ENCODE measurements at places on chromosomes 3 and 15. TPM values are rescaled to one million over a fixed set of nuclear protein-coding genes. Genes with fewer than 3 reads are reported as not detected.

Gene STAC
- total RNA-seq, result 16.6 TPM

Gene CHRNA7
- total RNA-seq, result 7.7 TPM

DNA sequence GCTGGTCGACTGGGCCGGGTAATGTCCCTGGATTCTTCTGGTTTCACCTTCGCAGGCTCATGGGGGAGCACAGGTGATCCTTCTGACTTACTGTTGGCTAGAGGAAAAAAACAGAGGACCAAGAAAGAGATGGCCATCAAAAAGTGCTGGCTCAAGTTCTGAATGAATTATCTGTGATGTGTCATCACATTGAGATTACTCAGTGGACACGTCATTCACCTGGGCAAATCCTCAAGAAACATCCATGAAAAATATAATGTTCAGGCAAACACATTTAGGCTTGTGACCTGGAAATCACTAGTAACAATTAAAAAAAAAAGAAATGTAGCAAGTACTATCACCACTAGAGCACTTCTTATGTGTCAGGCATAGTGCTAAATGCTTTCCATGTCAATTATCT, 81.5 kb upstream of the SLC2A2 start:
- no peak for DNase-seq
- H3K36me3 ChIP-seq, result peaks cover 13% of the 10 kb centered on the region
- no peak overlapping the region for H3K4me3 ChIP-seq
- H3K27me3 ChIP-seq, result no peaks in the 10 kb centered on the region

DNA sequence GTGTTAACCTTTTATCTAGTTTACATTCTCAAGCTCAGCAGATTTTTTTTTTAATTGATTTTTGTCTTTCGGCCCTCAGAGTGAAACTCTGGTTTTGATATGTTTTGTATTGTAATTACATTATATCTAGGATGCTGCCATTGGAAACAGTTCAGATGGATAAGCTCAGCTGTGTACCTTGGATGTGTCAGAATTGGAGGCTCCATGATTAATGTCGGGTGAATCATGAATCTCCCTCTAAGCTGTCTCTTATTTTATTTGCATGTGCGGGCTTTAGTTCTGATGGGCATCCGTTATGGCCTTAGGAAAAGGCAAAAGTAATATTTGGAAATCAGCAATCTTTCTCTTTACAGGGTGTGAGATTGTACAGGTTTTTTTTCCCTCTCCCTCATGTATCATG, 4.2 kb downstream of the PTPRG start:
- no peak overlapping the region for H3K27ac ChIP-seq
- H3K4me3 ChIP-seq, result no peak overlapping the region
- H3K27me3 ChIP-seq, result no peaks in the 10 kb centered on the region
- DNase-seq, result no peak

DNA sequence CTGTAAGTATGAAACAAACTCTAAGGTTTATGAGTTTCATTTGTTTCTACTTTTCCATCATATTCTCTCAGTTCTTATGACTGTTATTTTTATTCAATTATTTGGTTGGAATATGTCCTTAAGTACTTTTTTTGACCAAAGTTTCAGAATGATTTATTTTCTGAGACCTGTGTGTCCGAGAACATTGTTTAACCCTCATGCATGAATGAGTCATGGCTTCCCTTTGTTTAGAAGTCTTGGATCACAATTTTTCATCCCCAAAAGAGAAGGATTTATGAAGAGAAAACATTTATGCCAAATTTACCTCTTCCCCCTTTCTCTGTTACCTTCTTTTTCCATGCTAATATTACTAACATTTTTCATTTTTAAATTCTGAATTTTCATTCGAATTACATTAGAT, 518.0 kb upstream of the NR2F2 start:
- no peak overlapping the region for H3K27ac ChIP-seq
- H3K36me3 ChIP-seq, result no peaks in the 10 kb centered on the region
- no peaks in the 10 kb centered on the region for H3K4me1 ChIP-seq
- H3K27me3 ChIP-seq, result no peaks in the 10 kb centered on the region
- peak; percentile 24 for DNase-seq

- H3K27ac ChIP-seq, result no peak overlapping the region
- H3K4me3 ChIP-seq, result no peak overlapping the region
- peak; percentile 64 for DNase-seq
- peaks cover 20% of the 10 kb centered on the region for H3K4me1 ChIP-seq
- no peaks in the 10 kb centered on the region for H3K27me3 ChIP-seq
These were observed 751.0 kb downstream of the VGLL3 start for GRCh38 chr3:86239946-86240345.

Gene MAGEL2
- 7.6 TPM for total RNA-seq

GRCh38 chr3:33428734-33429133, 11.5 kb downstream of the UBP1 start:
- no peaks in the 10 kb centered on the region for H3K27me3 ChIP-seq
- H3K4me3 ChIP-seq, result no peak overlapping the region
- H3K4me1 ChIP-seq, result peaks cover 19% of the 10 kb centered on the region
- no peak for DNase-seq
- no peak overlapping the region for H3K27ac ChIP-seq
- H3K36me3 ChIP-seq, result peaks cover 9% of the 10 kb centered on the region

Gene VPS8
- 45.3 TPM for total RNA-seq

- H3K27ac ChIP-seq, result no peak overlapping the region
- no peaks in the 10 kb centered on the region for H3K27me3 ChIP-seq
- H3K4me1 ChIP-seq, result no peaks in the 10 kb centered on the region
- DNase-seq, result no peak
- H3K36me3 ChIP-seq, result peaks cover 16% of the 10 kb centered on the region
- H3K4me3 ChIP-seq, result no peak overlapping the region
These were observed 31.3 kb downstream of the EDEM1 start for GRCh38 chr3:5218815-5219214.

Gene HTR3E
- total RNA-seq, result not detected

DNA sequence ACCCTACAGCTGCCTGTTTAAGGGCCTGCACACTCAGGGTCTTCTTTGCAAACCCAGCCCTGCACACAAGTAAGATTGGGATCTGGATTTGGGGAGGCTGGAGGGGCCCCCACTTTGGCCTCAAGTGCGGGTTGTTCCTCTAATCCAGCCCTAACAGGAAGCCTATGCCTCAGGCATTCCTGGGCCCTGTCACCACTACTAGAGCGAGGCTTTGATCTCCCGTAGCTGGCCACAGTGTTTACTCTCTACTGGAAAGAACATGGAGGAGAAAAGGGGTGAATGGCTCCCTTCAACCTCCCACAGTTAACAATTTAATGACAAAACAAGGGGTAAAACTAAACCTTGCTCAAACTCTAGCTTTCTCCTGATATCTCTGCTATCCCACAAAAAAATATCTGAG, 48.4 kb downstream of the DZIP1L start:
- peaks cover 40% of the 10 kb centered on the region for H3K36me3 ChIP-seq
- H3K4me1 ChIP-seq, result no peaks in the 10 kb centered on the region
- no peak for DNase-seq
- H3K4me3 ChIP-seq, result no peak overlapping the region
- no peak overlapping the region for H3K27ac ChIP-seq

Gene RPSA
- total RNA-seq, result 1,090 TPM

DNA sequence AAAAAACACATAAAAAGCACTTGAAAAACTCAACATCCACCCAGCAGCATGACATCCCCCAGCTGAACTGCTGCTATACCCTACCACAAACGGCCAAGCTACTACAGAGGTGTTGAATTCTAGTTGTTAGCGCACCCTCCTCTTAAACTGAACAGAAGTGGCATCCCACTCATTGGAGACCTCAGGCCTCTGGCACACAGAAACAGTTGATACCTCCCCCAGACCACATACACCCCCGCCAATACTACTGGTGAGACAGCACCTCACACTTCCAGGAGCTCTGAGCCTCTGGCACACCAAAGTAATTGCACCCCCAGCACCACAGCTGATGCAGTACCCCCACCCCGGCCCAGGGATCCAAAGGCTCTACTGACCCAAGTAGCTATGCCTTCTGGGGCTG, 190.2 kb downstream of the SCAPER start:
- no peak for DNase-seq
- no peaks in the 10 kb centered on the region for H3K36me3 ChIP-seq
- H3K4me1 ChIP-seq, result no peaks in the 10 kb centered on the region
- H3K27me3 ChIP-seq, result no peaks in the 10 kb centered on the region
- no peak overlapping the region for H3K27ac ChIP-seq

DNA sequence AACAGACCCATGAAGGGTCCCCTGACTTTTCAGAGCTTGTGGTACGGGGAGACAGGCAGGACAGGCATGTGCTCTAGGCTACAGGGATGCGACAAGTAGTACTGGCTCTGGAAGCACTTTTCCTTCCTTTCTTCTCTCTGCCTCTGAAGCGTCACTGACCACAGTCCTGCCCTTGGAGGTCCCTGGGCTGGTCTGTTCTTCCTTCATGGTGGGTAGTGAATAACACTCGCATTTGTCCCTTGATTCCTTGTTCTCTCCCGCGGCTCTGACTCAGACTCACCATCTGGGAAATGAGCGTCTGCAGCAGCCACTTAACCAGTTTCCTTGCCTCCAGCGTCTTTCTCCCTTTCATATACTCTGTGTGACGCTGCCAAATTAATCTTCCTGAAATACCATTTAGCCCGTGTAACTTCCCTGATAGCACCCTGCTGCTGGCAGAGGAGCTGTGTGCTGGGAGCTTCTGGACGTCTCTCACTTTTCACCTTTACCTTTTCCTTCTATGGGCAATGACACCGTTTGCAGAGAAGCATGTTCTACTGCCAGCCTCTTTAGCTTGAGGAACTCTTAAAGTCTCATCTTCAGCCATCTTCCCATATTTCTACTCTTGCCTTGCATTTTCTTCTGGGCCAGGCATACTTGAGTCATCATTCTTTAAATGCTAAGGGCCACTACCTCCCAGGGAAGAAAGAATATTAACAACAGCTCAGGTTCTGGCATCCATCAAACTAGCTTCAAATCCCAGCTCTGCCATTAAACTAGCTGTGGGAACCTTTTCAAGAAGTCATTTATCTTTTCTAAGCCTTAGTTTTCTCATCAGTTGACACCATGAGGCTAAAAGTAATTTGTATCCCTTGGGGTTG, 33.6 kb downstream of the TMEM45A start:
- peaks cover 9% of the 10 kb centered on the region for H3K4me1 ChIP-seq
- peaks cover 10% of the 10 kb centered on the region for H3K36me3 ChIP-seq
- DNase-seq, result peak; percentile 89
- H3K27ac ChIP-seq, result peak overlapping the region; percentile 73
- no peak overlapping the region for H3K4me3 ChIP-seq
- H3K27me3 ChIP-seq, result no peaks in the 10 kb centered on the region

- H3K27me3 ChIP-seq, result no peaks in the 10 kb centered on the region
- H3K36me3 ChIP-seq, result no peaks in the 10 kb centered on the region
- DNase-seq, result no peak
- no peak overlapping the region for H3K27ac ChIP-seq
These were observed 100.3 kb downstream of the LRRK1 start for GRCh38 chr15:101019366-101019896.

Gene CTXN2
- not detected for total RNA-seq

- H3K4me3 ChIP-seq, result no peak overlapping the region
- H3K4me1 ChIP-seq, result peaks cover 40% of the 10 kb centered on the region
- no peaks in the 10 kb centered on the region for H3K36me3 ChIP-seq
- peak overlapping the region; percentile 64 for H3K27ac ChIP-seq
- H3K27me3 ChIP-seq, result no peaks in the 10 kb centered on the region
These were observed 81.8 kb downstream of the WWTR1 start for GRCh38 chr3:149575961-149576564.

Gene ERICH6
- 0.18 TPM for total RNA-seq

Gene OR5K2
- not detected for total RNA-seq

DNA sequence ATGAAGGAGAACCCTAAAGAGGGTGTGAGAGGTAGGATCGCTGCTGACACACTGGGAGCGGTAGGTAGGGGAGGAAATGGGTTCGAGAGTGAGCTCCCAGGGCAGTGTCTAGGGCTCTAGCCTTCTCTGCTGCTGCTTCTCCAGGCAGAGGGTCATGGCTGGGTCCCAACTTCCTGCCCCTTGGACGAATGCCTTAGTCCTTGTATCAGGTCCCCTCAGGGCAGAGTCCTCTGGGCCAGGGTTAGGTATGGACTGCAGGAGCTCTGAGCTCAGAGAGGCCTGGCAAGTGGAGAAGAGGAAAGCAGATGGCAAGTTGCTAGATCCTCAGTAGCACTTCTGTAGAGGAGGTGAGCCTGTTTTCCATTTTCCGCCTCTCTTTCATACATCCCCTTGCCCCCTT, 2.9 kb downstream of the CORO2B start:
- peaks cover 16% of the 10 kb centered on the region for H3K27me3 ChIP-seq
- no peak overlapping the region for H3K4me3 ChIP-seq
- DNase-seq, result no peak
- H3K36me3 ChIP-seq, result no peaks in the 10 kb centered on the region
- H3K27ac ChIP-seq, result no peak overlapping the region

- H3K27ac ChIP-seq, result no peak overlapping the region
- no peak overlapping the region for H3K4me3 ChIP-seq
- no peaks in the 10 kb centered on the region for H3K27me3 ChIP-seq
- H3K4me1 ChIP-seq, result no peaks in the 10 kb centered on the region
These were observed 220.8 kb downstream of the ZNF621 start for GRCh38 chr3:40745381-40746106.

DNA sequence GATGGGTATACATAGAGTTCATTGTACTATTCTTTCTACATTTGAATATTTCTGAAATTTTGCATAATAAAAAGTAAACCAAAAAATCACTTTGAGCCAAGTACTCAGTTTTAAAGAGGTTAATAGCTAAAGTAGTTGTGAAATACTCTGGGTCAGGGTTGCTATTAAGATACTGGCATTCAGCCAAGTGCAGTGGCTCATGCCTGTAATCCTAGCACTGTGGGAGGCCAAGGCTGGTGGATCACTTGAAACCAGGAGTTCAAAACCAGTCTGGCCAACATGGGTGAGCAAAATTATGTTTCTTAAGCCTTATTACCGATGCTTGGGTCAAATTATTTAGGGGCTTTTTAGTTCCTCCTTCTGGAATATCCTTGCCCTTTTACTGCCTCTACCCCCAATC, 122.0 kb upstream of the MELTF start:
- no peaks in the 10 kb centered on the region for H3K27me3 ChIP-seq
- H3K4me3 ChIP-seq, result no peak overlapping the region
- peaks cover 6% of the 10 kb centered on the region for H3K36me3 ChIP-seq
- H3K27ac ChIP-seq, result no peak overlapping the region
- peak; percentile 84 for DNase-seq
- no peaks in the 10 kb centered on the region for H3K4me1 ChIP-seq

DNA sequence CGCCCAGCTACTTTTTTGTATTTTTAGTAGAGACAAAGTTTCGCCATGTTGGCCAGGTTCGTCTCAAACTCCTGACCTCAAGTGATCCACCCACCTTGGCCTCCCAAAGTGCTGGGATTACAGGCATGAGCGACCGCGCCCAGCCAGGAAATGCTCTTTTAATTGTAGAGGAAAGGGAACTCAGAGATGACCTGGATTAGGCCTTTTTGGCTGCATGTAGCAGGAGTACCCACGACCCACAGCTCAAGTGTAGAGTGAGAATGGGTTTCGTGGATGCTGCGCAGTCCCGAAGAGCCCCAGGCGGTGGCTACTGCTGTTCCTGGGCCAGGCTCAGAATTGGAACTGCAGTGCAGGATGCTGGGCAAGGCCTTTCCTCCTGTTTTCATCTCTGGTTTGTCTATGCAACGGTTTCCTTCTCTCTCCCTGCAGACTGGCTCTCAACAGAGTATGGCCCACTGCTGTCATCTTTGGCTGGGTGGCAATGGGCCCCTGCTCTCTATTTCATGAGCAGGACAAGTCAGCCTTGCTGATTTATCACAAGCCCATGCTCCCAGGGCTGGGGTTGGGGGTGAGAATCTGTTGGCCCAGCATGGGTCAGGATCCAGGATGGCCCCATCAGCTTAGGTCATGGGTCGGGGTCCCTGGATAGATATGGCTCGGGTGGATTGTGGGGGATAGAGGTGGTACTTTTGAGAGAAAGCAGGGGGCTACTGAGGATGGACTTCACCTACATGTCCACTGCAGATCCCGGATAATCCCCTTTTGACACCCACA, 51.2 kb downstream of the GASK1A start:
- no peaks in the 10 kb centered on the region for H3K36me3 ChIP-seq
- no peak overlapping the region for H3K4me3 ChIP-seq
- H3K27ac ChIP-seq, result no peak overlapping the region
- no peaks in the 10 kb centered on the region for H3K4me1 ChIP-seq

Measured in cardiac muscle cell (in vitro differentiated cells and primary cell).